Glutamatergic neuron (in vitro differentiated cells): ENCODE measurements at places on chromosomes 2 and 18. TPM values are rescaled to one million over a fixed set of nuclear protein-coding genes. Genes with fewer than 3 reads are reported as not detected.

DNA sequence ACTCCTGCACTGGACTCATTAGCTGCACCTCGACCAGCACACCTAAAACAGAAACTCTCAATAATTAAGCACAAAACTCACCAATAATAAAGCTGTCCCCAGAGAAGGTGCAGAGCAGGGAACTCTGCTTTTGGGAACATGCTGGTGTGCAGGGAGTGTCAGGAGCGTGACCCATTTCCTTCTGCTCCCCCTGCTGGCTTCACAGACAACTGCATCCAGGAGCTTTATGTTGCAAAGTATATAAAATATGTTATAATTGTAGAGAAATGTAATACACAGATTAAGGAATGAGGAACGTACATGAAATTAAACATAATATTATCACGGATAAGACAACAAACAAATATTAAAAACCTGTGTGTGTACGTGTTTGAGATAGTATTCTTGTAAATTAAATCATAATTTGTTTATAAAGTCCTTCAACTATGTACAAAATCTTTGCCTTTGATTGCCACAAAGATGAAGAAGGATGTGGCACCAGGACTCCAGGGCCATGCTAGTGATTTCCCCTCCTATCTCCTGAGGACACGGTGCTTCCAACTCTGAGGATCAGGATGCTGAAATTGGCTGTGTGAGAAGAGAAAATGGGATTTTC is 68.6 kb upstream of the MAL start:
- DNase-seq, result peak; percentile 69

Gene ANO7
- 2.6 TPM for total RNA-seq

- peak; percentile 78 for DNase-seq
These were observed 6.0 kb downstream of the GAREM2 start for GRCh38 chr2:26178746-26179436.

- DNase-seq, result no peak
These were observed 230.5 kb downstream of the ETAA1 start for GRCh38 chr2:67627456-67628207.

- DNase-seq, result no peak
These were observed 5.7 kb upstream of the HS1BP3 start for GRCh38 chr2:20656561-20656960.

GRCh38 chr2:230779126-230779525 is 66.5 kb downstream of the CAB39 start:
- DNase-seq, result no peak

DNA sequence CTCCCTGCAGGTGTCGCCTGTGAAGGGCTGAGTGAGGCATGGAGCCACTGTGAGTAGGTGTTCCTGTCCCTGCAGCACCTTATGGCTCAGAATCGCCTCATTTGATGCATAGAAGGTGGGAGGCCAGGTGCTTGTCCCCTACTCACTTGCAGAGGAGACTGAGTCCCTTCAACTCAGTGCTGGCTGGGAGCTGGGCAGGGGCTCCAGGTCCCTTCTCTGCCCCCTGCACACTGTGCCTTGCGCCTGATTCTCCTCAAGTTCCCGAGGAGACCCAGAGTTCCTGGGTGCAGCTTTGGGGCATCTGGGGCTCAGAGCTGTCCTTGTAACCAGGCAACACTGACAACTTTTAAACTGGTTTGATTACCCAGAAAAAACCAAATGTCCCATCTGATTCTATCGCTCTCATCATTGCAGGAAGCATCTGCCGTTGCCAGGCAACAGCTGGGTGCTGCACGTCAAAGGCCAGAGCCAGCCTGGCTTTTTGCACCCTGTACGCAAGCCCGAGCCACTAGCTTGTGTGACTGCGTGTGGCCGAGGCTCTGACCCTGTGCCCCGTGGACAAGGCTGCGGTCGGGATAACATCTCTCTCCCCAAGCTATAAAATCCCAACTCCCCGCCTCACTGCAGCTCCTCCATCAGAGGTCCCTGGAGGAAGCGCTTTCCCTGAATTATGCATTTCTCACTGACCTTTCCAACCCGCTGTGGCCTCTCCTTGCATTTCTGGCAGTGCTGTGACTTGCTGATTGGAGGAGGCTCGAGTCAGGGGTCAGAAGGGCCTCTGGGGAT is 130.8 kb upstream of the HDAC4 start:
- peak; percentile 72 for DNase-seq

GRCh38 chr2:71385012-71385411 is 53.4 kb downstream of the ZNF638 start:
- DNase-seq, result no peak

Gene ADGRF3
- total RNA-seq, result 0.54 TPM

DNA sequence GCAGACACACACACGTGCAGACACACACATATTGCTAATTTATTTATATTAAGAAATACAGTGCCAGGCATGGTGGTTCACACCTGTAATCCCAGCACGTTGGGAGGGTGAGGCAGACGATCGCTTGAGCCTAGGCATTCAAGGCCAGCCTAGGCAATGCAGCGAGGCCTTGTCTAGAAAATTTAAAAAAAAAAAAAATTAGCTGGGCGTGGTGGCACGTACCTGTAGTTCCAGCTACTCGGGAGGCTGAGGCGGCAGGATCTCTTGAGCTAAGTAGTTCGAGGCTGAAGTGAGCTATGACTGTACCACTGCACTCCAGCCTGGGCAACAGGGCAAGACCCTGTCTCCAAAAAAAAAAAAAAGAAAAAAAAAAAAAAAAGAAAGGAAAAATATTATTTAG is 28.8 kb downstream of the ANXA4 start:
- DNase-seq, result no peak

- no peak for DNase-seq
These were observed 359.4 kb downstream of the PTPRM start for GRCh38 chr18:7926526-7926925.

Gene FN1
- 28.6 TPM for total RNA-seq

- peak; percentile 64 for DNase-seq
These were observed at the start of gene SDC1 for GRCh38 chr2:20224716-20225293. SDC1 (minus strand) TSS chr2:20225130; CDS start chr2:20224867, 263 bp downstream.

Gene ABCB11
- total RNA-seq, result not detected

- no peak for DNase-seq
These were observed 1149.3 kb upstream of the CDH2 start for GRCh38 chr18:29326214-29326613.

DNA sequence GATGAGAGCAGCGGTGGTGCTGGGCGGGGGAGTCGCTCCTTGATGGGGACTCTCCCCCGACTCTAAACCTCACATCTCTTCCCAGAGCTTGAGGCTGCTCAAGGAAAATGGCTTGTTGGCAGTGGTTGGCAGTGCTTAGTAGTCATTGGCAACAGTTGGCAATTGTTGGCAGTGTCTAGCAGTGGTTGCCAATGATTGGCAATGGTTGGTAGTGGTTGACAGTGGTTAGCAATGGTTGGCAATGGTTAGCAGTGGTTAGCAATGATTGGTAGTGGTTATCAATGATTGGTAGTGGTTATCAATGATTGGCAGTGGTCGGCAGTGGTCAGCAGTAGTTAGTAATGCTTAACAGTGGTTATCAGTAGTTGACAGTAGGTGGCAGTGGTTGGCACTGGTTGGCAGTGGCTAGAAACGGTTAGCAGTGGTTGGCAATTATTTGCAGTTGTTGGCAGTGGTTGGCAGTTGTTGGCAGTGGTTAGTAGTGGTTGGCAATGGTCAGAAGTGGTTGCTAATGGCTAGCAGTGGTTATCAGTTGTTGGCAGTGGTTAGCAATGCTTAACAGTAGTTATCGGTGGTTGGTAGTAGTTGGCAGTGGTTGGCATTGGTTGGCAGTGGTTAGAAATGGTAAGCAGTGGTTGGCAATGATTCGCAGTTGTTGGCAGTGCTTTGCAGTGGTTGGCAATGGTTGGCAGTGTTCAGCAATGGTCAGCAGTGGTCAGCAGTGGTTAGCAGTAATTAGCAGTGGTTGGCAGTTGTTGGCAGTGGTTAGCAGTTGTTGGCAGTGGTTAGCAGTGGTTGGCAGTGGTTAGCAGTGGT is 85.4 kb upstream of the OTOS start:
- DNase-seq, result no peak

DNA sequence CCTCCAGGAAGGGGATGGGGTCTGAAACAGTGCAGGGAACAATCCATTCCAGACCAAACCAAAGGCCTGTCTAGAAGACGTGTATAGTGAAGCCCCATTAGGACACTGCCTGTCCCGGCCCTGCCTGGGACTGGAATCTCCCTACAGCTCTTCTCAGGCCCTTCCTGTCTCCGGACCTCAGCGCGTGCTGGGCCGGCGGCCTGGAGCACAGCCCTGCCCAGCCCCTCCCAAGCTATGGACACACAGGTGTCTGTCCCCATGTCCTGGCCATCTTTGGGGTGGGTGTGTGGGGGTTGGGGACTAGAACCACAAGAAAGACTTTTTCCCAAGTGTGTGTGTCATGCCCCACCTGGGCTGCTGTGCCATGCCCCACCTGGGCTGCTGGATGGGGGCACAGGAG is 51.8 kb downstream of the KIF1A start:
- no peak for DNase-seq

GRCh38 chr18:12769136-12769535 is 66.3 kb downstream of the PSMG2 start:
- DNase-seq, result no peak

Gene SMAD2
- total RNA-seq, result 134 TPM

Gene TDRD15
- not detected for total RNA-seq

DNA sequence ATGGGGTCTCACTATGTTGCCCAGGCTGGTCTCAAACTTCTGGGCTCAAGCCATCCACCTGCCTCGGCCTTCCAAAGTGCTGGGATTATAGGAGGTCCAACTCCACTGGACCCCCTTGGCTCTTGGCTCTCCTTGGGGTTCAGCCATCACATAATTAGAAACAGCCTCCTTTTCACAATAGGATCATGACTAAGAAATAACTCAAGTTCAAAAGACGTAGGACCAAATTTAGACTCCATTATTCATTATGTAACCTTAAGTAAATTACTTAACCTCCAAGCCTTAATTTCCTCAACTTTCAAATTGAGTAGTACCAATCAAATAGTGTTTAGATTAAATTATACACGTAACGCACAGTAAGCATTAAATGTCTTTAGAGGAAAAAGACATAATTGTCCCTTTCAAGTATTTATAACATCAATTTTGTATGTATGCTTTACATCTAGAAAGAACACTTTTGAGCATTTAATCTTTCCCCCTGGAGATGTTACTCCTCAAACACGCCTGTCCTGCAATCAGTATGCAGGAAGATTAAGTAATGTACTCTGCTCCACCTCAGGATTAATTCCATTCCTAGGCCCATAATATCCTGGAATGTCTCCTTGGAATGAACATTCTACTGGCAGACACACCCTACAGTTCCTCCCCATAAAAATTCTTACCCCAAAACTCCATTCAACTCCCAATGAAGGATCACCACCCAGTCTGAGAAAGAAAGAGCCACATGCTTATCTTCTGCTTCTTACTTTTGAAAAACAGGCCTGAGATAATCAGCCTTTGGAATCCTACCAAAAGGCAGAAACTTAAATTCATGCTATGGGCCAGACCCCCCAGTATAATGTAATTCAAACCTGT is 49.1 kb downstream of the COBLL1 start:
- DNase-seq, result no peak

GRCh38 chr2:233477548-233478433 is 88.8 kb downstream of the USP40 start:
- DNase-seq, result no peak

Gene GPN1
- 37.5 TPM for total RNA-seq

Gene GPR17
- total RNA-seq, result not detected

- DNase-seq, result peak; percentile 75
These were observed 727 bp downstream of the FBXO11 start for GRCh38 chr2:47905386-47906156.

Gene RAB6D
- not detected for total RNA-seq

DNA sequence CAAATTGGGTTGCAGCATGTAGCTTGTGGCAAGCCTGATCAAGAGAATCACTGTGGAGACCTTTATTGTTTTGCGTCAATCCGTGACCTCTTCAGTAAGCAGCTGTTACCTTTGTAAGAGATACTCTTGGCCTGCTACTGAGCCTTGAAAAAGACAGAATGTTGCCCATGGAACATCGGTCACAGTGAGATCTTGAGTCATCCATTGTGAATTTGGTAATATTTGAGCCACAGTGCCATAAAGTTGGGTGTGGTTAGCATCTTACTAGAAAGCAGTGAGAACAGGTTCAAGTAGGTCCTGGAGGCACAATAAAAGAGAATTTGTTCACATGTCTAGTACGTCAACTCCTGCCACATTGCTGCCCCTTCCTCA is 12.7 kb upstream of the EFR3B start:
- no peak for DNase-seq

DNA sequence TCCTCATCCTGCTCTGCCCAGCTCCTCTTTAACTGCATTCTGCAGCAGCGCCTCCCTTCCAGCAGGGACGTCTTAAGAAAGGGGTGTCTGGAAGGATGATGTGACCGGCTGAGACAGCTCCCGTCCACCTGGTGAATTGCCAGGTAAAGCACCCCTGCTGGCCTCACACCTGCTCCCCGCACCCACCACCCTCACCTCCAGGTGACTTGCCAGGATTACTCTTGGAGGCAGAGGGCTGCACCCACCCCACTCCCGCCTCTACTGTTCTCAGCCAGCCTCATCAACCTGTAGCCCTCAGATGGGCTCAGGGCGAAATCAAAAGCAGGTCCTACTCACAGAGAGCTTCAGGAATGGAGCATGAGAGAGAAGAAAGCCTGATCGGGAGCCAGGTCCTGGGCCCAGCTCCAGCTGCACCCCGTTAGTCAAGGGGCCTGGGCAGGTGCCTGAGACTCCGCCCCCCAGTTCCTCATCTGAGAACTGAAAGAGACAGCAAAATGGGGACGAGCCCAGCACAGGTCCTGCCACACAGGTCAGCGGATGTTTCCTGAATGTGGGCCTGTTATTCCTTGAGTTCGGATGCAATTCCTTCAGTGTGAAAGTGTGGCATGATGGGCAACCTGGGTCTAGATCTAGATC is 5.6 kb downstream of the ADRA2B start:
- no peak for DNase-seq

Gene UGT1A1
- total RNA-seq, result not detected

GRCh38 chr2:217316743-217317142 is 456.9 kb upstream of the TNP1 start:
- no peak for DNase-seq

GRCh38 chr18:51083398-51083797 is 53.4 kb downstream of the SMAD4 start:
- DNase-seq, result no peak

- DNase-seq, result no peak
These were observed 279.8 kb upstream of the DLGAP1 start for GRCh38 chr18:4734903-4735302.

DNA sequence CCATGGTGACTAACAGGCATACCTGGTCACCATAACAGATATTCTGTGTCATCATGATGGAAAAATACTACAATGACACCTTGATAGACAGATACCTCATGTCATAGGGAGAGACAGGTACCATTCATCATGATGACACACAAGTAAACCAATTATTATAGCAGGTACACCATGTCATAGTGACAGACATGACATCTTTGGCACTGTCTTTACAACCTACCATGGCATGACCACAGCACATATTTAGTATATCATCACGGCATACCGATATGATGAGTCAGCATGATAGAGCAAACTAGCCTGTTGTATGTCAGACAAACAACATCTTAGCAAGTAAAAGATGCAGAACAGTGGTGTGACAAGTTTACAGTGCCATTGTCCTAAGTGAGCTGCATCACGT is 101.3 kb upstream of the KLHL29 start:
- no peak for DNase-seq

- no peak for DNase-seq
These were observed 71.0 kb downstream of the PDE1A start for GRCh38 chr2:182355815-182356214.

GRCh38 chr18:58267493-58267892 is 223.5 kb downstream of the NEDD4L start:
- no peak for DNase-seq

Gene ZNF396
- 2.1 TPM for total RNA-seq

GRCh38 chr2:46082531-46083485 is 214.4 kb upstream of the EPAS1 start:
- DNase-seq, result peak; percentile 37
